Cerebellar nuclear complex (tissue), 1 donor: ENCODE measurements at places on chromosomes 13 and 19.

- DNase-seq, result no peak
Observed at GRCh38 chr13:101554420-101555125, 102.1 kb downstream of the ITGBL1 start.

GRCh38 chr13:42401376-42401775, 129.4 kb downstream of the AKAP11 start:
- no peak for DNase-seq

- no peak for DNase-seq
Observed at GRCh38 chr19:19468424-19469050, 46.8 kb downstream of the TSSK6 start.

DNA sequence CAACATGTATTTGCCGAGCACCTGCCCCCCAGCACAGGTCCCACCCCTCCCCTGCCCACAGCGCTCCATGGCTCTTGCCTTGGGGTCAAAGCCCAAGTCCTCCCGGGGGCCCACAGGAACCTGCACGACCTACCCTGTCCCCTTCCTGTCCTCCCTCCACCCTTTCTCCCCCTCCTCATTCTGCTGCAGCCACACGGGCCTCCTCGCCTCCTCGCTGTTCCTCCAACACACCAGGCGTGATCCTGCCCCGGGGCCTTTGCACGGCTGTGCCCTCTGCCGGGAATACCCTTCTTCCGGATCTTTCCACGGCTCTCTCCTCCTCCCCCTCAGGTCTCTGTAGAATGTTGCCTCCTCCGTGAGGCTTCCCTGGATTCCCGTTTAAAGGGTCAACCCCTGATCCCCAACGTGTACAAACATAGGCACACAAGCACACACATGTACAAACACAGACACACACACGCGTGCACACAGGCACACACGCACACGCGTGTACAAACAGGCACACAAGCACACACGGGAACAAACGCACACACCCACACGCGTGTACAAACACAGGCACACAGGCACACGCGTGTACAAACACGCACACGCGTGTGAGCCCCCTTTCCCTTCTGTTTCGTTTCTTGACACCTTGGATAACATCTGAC, 2.8 kb downstream of the MADCAM1 start:
- no peak for DNase-seq

- no peak for DNase-seq
Observed at GRCh38 chr13:43441899-43442499, 344.8 kb downstream of the ENOX1 start.

DNA sequence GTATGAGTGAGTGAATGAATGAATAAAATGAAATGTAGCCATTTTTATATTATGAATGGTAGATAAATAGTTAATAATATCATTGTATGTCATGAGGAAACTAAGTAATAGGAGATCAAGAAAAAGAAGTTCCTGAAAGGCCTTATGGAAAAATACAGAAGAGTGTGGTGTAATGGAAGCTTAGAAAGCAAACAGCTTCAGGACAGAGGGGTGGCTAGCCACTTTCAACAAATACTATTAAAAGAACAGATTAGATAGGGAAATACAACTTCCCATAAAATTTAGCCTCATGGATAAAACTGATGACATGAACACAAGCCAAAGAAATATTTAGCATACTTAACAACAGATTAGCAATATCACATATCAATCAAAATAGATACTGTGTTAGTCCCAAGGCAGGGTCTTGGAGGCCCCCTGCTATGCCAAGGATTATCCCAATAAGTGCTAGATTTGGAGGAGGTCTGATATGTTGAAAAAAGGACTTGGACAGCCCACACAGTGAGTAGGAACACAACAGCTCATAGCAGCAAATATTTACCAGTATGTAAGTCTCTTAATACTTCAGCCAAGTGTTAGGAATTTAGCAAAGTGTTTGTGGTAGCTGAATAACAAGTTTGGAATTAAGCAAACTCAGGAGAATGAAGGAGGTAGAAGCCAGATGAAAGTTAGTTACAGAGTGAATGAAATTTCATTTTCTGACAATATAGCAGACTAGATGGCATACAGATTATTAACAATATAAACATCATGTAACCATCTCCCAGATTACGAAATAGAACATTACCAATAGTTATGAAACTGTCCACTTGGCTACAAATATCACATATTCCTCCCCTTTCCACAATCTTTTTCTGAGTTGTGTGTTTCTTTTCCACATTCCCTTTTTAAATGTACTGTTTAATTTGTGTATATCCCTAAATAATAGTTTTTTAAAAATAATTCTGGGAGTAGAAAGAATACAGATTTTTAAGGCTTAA, 1632.0 kb downstream of the PCDH9 start:
- no peak for DNase-seq
